ENCODE measurements at places on chromosomes 6 and 20.
A peak's percentile ranks its signal among the peaks of the same experiment; 100 is the strongest.

DNA sequence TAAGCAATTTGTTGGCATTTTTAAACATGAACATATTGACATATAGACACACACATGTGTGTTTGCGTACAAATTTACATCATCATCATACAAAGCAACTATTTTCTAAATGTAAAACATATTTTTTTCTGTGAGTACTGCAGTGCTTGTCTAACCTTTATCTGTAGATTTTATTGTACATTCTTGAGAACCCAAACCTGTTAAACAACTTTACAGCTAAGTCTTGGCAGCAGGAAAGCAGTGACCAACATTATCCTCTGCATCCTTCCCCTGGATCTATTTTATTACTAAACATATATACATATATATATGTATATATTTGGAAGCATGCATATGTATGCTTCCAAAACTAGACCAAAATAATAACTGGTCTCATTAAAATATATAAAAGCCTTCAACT, 10.4 kb upstream of the PLCB1 start:
- DNase-seq: no peak

- no peak for DNase-seq
These were observed 15.1 kb upstream of the HLA-A start for GRCh38 chr6:29927275-29927569.

DNA sequence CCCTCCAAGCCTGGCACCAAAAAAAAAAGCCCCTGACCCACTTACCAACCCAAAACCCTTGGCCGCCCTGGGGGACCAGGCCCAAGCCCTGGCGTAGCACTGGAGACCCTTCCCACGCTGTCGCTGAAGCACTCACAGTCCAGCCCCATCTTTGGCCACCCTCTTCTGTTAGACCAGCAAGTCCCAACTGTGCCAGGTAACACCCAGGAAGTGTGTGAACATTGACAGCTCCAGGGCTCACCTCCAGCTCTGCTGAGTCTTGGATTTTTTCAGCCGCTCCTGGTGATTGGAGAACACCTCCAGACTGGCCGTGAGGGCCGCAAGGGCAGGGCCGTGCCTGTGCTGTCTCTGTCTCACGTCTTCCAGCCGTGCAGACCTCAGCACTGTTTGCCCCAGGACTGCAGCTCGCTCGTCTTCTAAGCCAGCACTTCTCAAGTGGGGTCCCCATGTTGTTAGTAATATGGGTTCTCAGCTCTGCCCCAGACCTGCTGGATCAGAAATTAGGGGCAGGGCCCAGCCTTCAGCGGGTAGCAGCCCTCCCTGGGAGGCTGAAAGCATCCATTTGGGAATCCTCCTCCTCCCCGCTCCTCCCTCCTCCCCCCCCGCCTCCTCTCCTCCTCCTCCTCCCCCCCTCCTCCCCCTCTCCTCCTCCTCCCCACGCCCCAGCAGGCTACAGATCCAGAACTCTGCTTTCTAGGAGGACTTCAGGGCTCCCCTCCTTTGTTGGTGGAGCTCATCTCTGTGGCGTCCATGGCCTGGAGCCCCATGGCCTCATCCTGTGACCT, 18.1 kb downstream of the NPEPL1 start:
- DNase-seq: no peak

- no peak for DNase-seq
These were observed 358.3 kb downstream of the PAX1 start for GRCh38 chr20:22063753-22064152.

GRCh38 chr6:142416179-142416578, 114.4 kb downstream of the ADGRG6 start:
- DNase-seq: no peak

GRCh38 chr20:22582964-22583772, 1.2 kb downstream of the FOXA2 start:
- no peak for DNase-seq

DNA sequence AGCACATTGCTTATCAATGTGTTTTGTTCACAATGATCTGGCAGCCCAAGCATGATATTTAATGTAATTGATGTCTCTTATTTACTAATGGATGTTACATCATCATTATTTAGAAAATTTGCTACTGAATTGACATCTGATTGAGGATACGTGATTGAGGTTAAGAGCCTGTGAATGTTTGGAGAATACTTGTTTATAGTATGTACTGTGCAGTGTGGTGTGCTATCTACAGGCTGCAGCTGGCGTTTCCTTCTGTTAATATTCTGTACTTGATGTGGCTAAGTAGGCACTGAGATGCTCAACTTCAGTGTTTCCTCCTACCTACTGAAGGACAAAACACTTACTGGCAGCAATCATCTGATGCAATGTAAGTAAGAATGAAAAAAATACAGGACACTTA, 709.6 kb upstream of the FLRT3 start:
- DNase-seq: no peak

GRCh38 chr6:145070791-145071190, 664.5 kb downstream of the EPM2A start:
- no peak for DNase-seq

GRCh38 chr20:45300961-45301360, 5.7 kb upstream of the RBPJL start:
- DNase-seq: peak; percentile 14

- no peak for DNase-seq
These were observed 119.5 kb downstream of the PHACTR3 start for GRCh38 chr20:59723607-59724456.

- DNase-seq: no peak
These were observed 394.6 kb upstream of the PTCHD4 start for GRCh38 chr6:48505621-48506020.

GRCh38 chr6:30915591-30915946, 1.5 kb downstream of the VARS2 start:
- peak; percentile 45 for DNase-seq

DNA sequence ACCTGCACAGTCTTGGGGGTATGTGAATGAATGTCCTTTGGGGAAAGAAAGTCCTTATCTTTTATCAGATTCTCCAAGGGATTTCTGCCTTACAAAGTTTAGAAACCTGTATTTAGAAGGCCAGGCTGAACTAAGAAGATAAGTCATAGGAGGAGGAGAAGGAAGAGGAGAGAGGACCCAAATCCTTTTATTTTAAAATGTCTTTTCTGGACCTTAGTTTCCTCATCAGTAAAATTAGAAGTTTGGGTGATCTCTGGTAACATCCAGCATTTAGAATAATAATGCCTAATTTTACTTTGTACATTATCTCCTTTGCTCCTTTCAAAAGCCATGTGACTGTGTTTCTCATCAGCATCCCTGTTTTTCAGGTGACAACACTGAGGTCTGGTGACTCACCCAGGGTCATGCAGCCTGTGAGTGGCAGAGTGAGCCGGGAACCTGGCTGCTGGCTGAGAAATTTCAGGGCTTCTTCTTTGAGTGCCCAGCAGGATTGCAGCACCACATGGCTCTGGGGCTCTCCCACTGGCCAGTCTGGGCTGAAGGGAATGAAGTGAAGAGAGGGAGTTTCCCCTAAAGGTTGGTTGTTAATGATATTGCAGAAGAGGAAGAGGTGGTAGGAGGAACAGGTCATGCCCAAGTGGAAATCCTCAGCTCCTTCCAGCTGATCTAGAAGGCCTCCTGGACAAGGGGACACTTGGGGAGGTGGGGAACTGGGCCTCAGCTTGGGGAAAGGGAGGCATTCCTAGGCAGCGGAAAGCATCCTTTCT, 34.0 kb downstream of the VEGFA start:
- peak; percentile 59 for DNase-seq

DNA sequence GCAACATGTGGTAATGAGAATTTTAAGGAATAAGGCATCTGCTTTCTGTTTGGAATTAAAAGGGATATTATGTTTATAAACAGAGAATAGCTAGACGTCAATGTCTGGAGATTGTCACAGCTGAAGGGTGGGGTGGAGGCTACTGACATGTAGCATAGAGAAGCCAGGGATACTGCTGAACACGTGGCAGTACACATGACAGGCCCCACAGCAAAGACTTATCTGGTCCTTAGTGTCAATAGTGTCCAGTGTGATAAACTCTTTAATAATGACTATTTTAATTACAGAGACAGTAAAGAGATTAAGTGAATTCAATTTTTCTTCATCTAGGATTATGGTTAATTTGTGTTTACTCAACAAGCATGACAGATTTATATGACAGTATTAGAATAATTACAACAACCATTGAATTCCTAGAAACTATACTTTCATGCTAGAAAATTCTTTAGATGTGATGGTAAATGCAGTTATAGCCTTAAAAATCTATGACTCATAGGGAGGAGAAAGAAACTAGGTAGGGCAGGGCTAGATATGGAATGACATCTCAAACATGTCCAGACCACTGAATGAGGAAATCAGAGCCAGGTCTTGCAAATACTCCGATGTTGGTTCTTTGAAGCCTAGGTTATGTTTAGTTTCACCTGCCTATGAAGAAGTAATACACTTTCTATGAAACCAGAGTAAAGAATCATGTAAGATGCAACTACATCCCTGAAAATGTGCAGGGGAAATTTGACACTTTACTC, 399.5 kb downstream of the PHF3 start:
- no peak for DNase-seq

DNA sequence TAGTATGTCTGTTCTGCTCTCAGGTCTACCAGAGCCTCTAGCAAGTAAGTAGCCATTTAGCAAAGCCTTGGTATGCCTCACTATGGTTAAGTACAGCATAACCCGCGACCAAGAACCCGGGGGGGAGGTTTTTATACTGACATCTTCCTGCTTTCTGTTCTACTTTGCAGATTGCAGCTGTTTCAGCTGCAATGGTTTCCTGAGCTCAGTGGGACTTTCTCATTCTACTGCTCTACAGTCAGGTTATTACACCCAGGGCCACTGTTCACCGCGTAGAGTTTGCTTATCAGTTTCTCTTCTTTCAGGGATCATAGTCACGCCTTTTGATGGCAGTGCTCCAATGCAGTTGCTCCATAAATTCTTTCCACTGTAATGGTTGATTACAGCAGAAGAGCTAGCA, 631.3 kb downstream of the TFAP2A start:
- no peak for DNase-seq

DNA sequence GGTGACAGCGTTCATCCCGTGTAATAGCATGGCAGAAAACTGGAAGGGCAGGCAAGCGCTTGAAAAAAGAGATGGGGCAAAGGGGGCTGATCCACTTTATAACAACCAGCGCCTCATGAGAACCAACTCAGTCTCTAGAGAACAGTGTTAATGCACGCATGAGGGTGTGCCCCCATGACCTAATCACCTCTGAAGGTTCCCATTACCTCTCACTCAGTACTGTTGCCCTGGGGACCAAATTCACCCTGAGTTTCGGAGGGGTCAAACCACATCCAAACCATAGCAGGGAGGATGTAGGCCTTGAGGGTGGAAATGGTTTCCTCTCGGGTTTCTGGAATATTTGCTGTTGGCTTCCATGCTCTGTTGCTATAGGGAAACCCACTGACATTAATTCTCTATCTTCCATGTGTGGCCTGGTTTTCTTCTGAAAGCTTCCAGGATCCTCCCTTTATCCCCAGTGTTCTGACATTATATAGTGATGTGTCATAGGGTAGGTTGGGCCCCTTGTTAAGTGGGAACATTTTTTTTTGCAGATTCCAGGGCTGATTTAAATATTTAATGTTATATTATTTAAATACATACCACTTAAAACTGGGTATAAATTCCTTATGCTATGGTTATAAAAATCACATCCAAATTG, 65.2 kb downstream of the PPP1R14C start:
- no peak for DNase-seq
